T-helper 2 cell (primary cell): ENCODE measurements at places on chromosomes 1 and 21.

GRCh38 chr21:45039317-45040156 is 34.8 kb upstream of the ADARB1 start:
- no peak for DNase-seq

DNA sequence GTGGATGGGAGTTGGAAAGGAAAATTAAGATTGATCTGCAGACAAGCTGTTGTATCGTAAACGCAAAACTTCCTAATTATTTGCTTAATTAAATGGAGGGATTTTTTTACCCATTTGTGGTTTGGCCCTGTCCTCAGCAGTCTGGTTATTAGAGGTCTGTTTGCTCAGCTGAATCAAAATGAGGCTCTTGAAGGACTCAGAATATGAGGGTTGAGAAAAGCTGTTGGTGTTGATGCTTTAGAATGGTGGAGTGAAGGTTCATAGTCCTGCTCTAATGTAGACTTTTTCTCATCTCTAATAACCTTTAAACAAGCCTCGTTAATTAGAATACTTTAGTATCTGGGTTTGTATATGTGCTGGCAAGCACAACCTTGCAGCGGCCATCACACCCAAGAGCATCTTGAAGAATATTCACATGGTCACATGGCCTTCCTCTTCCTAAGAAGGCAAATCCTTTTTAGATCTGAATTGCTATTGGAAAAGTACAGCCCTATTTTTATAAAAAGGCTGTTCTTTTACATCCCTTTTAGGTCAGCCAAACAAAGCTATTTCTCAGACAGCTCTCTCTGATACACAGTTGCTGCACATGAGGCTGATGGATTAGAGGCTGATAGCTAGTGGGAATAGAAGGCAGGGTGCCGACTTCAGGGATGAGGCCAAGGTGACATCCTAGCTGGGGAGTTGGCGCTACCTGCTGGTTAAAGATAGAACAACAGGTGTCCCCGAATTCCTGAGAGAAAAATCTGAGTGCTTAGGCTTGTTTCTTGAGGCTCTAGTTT is 53.8 kb downstream of the MACF1 start:
- DNase-seq = peak; percentile 52

DNA sequence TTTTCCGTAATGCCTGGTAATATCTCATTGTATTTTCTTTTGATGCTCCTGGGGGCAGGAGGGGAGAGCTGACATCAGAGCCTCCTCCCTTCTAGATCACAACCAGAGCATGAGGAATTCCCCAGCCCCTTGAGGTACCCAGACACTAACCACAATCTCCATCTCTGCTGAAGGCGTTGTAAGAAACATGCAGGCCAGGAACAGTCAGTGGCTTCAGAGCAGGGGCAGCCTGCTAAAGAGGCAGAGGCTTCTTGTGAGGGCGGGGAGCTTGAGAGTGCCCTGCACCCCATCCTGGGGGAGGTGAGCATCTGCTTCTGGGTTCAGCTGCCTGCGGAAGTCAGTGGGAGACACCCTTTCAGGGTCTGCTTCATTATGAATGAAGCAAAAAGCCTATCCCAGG is 19.0 kb downstream of the MAPKAPK2 start:
- peak; percentile 21 for DNase-seq

GRCh38 chr21:28473530-28474220 is 519.0 kb downstream of the LTN1 start:
- DNase-seq = no peak

GRCh38 chr1:157360023-157360390 is 192.3 kb downstream of the FCRL5 start:
- no peak for DNase-seq
